ENCODE measurements at places on chromosomes 2 and 18.

DNA sequence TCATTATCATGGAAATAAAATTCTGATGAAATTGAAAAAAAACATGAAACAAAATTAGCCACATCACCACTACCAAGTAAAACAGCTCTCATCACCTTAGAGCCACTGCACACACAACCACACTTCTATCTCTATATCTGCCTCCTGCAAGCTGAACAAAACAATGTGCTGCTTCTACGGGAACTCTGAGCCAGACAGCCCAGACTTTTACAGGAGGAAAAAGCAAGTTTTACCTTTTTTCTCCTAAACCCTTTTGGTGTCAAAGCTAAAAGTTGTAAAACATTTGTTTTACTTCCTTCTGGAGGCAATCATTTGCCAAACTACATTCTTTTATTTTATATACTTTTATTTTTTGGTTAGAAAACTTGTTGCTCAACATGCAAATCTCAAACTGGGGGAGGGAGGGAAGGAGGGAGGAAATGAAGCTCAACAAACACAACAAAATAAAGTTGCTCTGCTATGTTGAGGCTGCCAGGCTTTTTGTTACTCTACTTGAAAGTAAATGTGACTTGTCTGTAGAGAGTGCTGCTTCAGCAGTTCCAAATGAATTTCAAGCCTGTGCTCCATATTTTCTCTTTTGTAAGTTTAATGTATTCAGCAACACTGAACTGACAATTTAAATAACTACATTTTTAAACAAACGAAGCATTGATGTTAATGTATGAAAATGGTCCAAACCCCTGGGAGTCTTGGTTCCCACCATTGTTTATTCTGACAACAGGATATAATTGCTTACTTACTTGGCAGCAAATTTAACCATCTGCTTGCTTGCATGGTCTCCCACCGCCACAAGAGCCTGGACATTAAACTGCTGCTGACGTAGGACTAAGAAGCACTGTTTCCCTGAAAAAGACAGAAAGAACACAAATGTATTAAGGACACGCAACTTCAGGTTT is 24.5 kb downstream of the DARS1 start:
- no peak for DNase-seq

DNA sequence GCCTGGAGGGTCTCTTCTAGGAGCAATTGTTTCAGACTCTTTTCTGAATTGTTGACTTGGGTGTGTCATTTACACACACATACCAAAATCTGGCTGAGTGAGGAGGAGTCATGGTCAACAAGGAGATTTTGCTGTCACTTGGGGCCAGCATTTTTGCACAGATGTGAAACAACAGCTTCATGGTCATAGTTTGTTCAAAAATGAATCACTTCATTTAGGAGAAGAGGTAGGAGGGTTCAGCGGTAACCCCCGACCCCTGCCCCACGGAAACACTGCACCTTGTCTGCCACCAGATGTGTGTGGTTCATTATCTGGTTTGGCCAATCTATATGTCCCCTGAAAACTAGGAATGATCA is 42.2 kb downstream of the LBH start:
- DNase-seq = no peak

- no peak for DNase-seq
Measured at GRCh38 chr2:99765731-99766318, 276.0 kb upstream of the REV1 start.

GRCh38 chr2:172893671-172894070 is 158.0 kb downstream of the RAPGEF4 start:
- no peak for DNase-seq

- no peak for DNase-seq
Measured at GRCh38 chr2:14641116-14641515, 8.6 kb downstream of the LRATD1 start.

DNA sequence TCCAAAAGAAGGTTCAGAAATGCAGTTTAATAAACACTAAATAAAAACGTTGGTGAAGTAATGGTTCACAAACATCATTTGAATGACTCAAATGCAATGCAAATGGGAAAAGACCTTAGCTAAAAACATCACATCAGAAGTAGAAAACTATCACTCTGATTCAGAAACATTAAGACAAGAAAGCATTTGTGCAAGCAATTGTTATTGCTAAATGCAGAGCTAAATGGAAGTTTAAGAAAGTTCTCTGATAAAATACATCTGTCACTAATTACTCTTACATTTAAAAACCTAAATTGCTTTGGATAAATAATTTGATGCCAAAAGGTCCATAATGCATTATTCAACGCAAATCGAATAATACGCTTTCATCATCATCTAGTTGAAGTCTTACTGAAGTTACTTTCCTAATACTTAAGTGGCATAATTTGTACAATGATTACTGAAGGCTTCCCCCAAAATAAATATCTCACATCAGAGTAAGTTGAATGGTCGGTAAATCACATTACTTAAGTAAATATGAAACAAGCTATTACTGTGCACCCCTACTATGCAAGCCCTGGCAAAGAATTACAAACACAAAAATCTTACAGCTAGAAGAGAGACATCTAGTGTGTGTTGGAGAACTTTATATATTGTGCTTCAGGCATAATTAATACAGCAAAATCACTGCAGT is 105.7 kb upstream of the KCTD1 start:
- no peak for DNase-seq

DNA sequence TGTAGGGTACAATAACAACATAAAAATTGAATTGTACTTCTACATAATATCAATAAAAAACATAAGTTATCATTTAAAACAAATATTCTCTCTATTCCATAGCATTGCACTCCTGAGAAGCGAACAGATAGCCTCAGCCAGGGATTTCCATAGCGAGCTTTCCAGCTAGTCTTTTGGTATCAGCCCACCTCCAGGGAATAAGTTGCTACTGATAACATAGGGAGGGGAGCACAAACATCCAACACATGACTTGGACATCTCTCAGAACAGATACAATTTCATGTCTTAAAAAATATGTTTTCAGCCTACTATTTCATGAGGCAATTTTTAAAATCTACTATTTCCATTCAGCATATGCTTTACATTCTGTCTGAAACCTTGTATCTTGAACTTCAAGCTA is 804.4 kb upstream of the RAB6C start:
- DNase-seq = no peak

GRCh38 chr2:70362661-70363060 is 60.8 kb upstream of the FAM136A start:
- DNase-seq = no peak

All from bone marrow (tissue), 2 donors.